ENCODE measurements at places on chromosomes 11 and 22. TPM values are rescaled to one million over a fixed set of nuclear protein-coding genes. Genes with fewer than 3 reads are reported as not detected.

DNA sequence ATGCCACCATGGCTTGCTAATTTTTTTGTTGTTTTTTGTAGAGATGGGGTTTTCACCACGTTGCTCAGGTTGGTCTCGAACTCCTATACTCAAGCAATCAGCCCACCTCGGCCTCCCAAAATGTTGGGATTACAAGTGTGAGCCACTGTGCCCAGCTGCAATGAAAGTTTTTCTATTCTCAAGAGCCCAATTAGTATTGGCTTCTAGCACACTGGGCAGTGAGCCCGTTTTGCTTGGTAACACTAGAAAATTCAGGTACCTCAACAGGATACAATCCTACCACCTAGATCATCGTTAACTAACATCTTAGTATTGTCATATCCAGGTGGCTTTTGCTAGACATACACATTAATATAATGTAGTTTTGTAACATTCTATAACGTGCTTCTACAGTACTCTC is 19.0 kb downstream of the SEC14L3 start:
- DNase-seq: no peak

DNA sequence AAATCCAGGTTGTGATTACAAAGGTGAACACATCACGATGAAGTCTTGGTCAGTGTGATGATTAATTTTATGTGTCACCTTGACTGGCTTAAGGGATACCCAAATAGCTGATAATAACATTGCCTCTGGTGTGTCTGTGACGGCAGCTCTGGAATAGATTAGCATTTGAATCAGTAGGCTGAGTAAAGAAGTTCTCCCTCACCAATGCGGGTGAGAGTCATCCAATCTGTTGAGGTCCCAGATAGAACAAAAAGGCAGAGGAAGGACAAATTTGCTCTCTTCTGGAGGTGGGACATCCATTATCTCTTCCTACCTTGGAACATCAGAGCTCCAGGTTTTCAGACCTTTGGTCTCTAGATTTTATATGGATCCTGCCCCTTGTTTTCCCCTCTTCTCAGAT is 856.2 kb upstream of the CCDC90B start:
- DNase-seq: no peak

DNA sequence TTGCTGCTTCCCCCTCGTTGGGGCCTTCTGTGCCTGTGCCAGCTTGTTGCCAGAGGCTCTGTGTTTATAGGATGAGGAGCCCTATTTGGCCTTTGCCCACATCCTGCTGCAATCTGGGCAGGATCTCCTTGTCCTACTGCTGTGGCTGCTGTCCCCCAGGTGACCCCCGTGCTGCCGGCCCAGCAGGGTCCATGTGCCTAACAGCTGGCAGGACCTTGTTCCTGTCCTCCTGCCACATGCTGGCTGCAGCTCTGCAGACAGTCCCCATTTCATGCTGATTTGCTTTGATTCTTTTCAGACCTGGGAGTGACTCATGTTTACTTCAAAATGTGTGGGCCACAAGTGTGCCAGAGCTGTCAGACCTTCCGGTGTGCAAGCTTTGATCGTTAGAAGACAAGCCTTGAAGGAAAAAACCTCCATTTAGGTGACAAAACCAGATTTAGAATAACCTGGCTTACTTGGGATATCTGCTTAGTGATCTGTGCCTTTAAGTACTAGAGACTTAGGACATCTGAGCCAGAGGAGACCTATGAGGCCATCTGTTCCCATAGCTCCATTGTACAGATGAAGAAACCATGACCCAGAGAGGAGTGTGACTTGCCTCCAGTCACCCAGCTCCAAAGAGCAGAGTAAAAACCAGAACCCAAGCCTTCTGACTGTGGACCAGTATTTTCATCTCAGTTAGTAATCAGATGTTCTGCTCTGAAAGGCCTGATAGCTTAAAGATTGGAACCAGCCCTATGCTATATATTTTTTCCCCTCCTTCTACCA is 11.1 kb downstream of the NAV2 start:
- DNase-seq: no peak

- DNase-seq: no peak
Measured at GRCh38 chr11:130190371-130190881, 30.8 kb downstream of the ST14 start.

F2 gene
- polyA plus RNA-seq: not detected

VPREB1 gene
- polyA plus RNA-seq: 1.2 TPM

All from B cell (primary cell).